ENCODE measurements at places on chromosomes 16 and 17.

- DNase-seq = no peak
Measured at GRCh38 chr16:10530685-10531084, 49.7 kb downstream of the EMP2 start.

DNA sequence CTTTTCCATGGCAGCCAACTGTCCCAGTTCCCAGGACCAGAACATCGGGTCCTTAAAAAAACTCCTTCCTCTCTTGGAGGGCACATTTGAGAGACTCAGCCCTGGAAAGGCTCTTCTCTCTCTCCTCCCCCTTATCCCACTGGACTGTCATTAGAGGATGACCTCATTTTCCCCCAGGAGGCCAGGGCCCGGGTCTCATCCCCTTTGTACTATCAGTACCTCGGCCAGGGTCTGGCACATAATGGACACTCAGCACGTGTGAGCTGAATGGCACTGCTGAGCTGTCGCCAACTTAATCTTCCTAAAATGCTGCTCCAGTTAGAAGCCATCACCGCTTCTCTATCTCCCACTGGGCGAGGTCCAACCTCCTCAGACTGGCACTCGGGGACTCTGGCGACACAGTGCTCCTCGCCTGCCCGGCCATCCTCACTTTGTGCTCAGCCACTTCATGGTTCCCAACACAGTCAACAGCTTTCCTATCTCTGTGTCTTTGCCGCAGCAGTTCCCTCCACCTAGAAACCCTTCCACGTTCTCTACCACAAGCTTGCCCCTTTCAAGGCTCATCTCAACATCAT, 3.6 kb upstream of the RHBDL3 start:
- no peak for DNase-seq

DNA sequence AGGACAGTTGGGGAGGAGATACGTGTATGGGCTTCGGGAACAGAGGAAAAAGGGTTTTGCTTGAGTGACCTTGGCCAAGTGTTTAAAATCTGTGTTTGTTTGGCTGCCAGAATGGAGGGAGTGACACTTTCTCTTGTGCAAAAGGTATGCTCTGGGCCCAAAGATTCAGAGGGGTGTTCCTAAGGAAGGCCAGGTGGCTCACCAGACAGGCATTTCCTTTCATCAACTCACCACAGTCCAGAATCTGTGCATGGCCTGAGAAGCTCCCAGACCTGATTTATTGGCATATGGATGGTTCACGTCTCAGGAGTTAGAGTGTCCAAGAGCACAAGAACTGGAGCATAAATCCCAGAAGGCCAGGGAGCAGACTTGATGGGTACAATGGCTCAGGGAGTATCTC, 53.4 kb upstream of the NLK start:
- no peak for DNase-seq

DNA sequence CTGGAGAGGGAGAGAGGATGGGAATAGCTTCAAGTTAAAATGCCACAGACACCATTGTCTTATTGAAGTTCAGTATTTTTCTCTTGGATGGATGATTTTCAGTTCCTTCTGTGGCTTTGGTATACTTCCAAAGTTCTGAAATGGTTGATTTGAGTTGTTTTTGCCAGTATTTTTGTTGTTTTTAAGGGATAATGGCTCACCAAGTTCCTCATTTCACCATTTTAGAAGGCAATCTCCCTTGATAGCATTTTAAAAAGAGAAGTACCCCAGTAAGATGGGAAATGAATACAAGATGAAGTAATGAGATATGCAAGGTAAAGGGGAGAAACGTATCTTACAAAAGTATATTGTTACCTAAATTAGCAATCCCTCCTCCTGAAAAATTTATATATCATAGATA, 18.5 kb upstream of the SPDYE4 start:
- no peak for DNase-seq

DNA sequence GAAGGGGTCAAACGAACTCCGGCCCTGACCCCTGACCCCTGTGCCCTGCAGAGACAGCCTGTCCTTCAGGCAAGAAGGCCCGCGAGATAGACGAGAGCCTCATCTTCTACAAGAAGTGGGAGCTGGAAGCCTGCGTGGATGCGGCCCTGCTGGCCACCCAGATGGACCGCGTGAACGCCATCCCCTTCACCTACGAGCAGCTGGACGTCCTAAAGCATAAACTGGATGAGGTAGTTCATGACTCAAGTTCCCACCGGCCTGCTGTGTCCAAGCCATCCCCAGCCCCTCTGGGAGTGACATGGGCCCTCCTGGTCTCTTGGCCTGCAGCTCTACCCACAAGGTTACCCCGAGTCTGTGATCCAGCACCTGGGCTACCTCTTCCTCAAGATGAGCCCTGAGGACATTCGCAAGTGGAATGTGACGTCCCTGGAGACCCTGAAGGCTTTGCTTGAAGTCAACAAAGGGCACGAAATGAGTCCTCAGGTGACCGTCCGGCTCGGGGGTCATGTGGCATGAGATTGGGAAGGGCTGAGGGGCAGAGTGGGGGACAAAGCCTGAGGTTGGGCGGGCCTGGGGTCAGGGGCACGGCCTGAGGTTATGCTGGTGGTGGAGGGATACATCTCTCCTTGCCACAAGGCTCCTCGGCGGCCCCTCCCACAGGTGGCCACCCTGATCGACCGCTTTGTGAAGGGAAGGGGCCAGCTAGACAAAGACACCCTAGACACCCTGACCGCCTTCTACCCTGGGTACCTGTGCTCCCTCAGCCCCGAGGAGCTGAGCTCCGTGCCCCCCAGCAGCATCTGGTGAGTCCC, 5.7 kb downstream of the MSLN start:
- DNase-seq = no peak

GRCh38 chr17:38322897-38323296, 20.9 kb downstream of the GPR179 start:
- DNase-seq = no peak

DNA sequence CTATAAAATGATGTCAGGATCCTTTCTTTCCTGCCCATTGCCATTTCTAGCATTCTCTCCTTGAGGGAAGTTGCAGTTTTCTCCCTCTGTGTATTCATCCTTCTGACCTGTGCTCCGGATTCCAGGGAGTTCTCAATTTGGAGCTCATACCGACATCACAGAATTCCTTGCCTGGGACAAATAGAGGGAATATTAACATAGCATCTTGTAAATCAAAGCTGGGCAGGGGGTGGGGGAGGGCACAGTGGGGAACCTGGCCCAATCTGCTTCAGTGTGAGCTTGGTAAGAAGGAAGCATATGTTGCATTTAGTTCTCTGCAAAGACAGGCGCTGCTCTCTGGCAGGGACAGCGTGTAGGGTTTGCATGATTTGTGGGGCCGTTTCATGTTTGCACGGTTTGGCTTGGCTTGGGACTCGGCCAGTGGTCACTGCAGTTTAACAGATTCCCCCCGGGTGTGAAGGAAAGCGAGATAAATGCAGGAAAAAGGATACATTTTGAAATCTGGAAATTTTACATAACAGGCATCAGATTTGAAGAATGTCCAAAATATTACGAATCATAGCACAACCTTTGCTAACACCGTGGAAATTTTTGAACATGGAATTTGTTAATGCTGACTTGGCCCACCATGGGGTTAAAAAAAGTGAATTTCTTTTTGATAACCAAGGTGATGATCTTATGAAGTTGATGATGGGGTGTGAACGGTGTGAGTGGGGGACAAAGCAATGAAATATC, 178.0 kb downstream of the WWOX start:
- DNase-seq = no peak

DNA sequence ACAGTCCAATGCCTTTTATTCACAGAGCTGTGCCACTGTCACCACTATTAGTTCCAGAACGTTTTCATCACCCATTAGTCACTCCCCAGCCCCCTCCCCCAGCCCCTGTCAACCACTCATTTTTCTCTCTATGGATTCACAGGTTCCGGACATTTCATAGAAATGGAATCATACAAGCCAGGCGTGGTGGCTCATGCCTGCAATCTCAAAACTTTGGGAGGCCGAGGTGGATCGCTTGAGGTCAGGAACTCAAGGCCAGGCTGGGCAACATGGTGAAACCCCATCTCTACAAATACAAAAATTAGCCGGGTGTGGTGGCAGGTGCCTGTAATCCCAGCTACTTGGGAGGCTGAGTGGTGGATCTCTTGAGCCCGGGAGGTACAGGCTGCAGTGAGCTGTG, 759 bp upstream of the PAM16 start:
- DNase-seq = no peak

DNA sequence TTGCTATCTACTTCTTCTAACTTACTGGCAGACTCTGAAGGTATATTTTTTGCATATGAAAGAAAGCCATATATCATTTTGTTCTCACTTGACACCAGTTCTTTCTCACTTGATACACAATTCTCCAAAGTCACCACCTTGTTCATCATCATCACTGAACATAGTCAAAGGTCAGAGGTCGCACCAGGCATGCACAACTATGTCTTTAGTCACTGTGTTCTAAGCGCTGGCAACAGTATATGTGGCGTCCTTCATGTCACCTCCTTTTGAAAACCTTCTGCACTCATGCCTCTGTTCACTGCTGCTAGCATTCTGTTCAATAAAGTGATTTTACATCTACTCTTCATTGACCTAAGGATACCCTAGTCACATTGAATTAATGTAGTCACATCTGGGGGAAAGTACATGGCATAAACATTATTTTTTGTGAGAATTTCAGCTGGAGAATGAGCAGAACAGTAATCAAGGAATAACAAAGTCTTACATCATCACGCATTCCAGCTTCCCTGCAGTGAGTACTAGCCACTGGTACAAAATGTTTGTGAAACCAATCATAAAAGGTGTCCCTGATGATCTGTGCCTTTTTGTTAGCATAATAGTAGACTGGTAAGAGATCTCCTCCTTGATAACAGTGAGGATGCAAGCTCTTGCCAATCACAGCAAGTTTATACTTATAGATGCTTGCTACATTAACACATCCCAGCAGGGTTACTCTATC, 20.5 kb upstream of the TBX4 start:
- DNase-seq = no peak

GRCh38 chr16:19170043-19170655, 2.1 kb downstream of the SYT17 start:
- no peak for DNase-seq

DNA sequence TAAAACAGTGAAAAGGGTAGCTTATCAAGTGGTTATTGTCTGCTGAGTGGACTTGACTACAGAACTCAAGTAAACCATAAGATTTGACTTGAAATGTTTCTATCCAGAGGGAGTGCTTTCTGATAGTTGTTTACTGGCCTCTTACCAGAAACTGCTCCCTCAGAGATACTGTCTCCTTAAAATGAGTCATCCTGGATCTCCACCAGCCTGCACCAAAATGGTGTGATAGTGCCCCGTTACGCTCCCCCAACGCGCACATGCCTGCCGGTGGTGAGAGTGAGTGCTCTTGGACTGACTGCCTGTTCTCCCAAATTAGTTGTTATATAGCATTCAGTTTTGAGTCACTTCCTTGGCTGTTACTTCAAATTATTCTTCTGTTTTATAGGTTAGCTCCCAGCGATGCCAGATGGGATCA, 22.9 kb downstream of the PRCD start:
- DNase-seq = no peak

DNA sequence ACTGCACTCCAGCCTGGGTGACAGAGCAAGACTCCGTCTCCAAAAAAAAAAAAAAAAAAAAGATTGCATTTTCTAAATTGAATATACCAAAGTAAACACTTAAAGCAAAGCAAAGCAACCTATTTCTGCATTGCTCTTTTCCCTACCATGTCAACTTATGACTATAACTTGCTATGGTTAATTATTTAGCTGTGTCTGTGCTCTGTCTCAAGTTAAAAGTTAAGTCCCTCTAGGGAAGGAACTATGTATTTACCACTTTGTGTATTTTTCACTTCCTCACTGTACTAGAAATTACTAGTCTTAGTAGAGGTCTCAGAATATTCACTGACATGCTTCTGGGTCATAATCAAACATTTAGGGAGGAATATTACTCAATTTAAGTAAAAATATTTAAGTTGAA, 711.7 kb upstream of the SOX9 start:
- DNase-seq = no peak

DNA sequence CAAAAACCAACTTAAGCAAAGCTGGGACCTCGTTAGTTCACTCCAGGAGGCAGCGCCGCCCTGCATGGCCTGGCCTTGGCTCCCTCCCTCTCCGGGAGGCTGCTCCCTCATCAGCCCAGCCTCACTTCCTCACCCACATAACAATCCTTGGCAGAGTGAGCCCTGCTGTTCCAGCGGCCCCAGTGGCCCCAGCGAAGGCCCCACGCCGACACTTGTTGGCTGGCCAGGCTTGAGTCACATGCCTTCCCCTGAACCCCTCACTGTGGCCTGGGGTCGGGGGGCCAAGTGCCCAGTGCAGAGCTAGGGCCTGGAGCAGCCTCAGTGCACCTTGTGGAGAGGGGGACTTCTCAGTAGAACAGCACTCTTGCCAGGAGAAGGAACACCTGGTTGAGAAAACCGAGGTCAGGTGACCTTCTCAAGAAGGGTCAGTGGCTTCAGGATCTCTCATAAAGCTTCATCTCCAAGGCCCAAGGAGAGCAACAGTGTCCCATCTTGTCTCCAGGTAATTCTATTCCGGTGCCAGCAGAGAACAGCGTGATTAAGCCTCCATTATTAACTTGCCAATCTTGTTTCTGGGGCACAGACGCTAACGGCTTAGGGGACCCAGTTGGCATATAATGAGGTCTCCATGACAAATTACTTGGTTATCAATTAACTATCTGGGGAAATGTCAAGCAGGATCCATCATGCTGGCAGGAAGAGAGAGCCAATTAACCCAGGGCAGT, 26.8 kb downstream of the ENDOV start:
- no peak for DNase-seq

GRCh38 chr16:48452991-48453760, 68.0 kb upstream of the SIAH1 start:
- DNase-seq = no peak

- no peak for DNase-seq
Measured at GRCh38 chr17:47643116-47643515, 6.6 kb upstream of the KPNB1 start.

GRCh38 chr17:56913000-56913311, 893 bp downstream of the TRIM25 start:
- DNase-seq = no peak

- no peak for DNase-seq
Measured at GRCh38 chr17:79504181-79504605, 106.7 kb downstream of the RBFOX3 start.

DNA sequence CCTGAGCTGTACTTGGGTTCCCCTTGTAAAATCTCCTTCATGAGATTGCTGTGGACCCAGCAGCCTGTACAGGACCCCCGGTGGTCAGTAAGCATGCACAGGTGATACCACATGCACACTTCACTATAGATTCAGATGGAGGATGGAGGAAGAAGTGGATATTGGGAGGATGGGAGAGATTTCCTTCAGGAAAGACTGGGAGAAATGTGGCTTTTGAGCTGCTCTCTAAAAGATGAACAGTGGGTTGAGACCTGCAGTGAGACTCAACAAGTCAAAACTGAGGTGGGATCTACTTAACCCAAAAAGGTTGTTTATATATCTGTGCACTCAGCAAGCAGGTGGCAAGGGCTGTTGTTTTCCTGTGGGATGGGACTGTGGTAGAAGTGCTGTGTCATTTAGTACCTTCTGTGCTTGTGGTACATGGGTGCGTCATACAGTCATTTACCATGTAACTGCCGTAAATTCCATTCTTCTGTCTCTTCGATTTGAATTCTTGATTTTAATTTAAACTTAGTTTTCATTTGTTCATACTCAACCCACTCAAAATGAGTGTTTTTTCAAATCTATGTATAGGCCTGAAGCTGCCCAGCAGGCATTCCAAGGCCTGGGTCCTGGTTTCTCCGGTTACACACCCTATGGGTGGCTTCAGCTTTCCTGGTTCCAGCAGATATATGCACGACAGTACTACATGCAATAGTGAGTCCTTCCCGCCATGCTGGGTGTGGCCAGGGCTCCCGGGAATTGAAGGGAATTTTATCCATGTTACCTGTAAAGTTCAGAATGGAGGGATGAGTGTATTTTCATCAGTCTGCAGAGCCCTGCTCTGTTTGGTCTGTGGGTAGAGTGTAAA, 6.9 kb downstream of the HERPUD1 start:
- no peak for DNase-seq

Data from thoracic aorta (tissue), 2 donors.